ENCODE measurements at places on chromosomes 4 and X.

GRCh38 chr4:119040694-119041185 lies 94.9 kb upstream of the MYOZ2 start:
- DNase-seq = no peak

- no peak for DNase-seq
These were observed 39.5 kb upstream of the RASL11B start for GRCh38 chr4:52822583-52822971.

DNA sequence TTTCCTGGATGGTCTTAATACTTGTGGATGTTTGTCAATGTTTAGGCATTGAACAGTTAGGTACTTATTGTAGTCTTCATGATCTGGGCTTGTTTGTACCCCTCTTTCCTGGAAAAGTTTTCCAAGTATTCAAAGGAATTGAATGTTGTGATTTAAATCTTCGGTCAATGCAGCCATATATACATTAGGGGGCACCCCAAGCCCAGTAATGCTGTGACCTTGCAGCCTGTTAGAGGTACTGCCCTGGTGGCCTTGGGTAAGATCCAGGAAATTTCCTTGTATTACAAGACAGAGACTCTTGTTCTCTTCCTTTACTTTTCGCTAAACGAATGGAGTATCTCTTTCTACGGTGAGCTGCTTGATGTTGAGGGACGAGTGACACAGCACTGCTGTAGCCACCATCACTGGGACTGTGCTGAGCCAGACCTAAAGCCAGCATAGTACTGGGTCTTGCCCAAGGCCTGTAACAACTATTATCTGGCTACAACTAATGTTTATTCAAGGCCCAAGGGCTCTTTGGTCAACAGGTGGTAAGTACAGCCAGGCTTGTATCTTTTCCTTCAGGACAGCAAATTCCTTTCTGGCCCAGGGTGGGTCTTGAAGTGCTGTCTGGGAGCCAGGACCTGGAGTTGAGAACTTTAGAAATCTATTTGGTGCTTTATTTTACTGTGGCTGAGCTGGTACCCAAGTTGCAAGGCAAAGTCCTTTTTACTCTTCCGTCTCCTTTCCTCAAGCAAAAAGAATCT lies 118.3 kb upstream of the ATOH1 start:
- DNase-seq = no peak

- DNase-seq = no peak
These were observed 54.1 kb downstream of the SYTL5 start for GRCh38 chrX:38060331-38060878.

GRCh38 chr4:109611045-109611646 lies 51.1 kb downstream of the MCUB start:
- DNase-seq = no peak

GRCh38 chr4:8305851-8306471 lies 36.4 kb downstream of the HTRA3 start:
- DNase-seq = no peak

GRCh38 chr4:29536745-29537144 lies 1183.4 kb upstream of the PCDH7 start:
- DNase-seq = no peak

DNA sequence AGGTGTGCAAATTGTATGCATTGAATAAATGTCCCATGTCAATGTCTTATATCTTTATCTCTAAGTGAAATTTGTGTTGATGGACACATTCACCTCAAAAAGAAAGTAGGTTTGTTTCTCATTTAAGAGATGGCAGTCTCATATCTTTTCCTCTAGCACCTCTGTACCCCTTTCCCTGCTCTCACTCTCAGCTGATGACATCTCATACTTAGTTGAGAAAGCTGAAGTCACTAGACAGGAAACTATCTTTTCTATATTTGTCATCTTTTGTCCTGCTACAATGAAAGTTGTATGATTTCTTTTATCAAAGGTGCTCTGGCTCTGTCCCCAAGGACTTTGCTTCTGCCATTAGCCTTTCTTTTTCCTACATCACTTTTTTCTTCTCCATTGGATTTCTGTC lies 84.0 kb upstream of the GRPR start:
- DNase-seq = no peak

GRCh38 chrX:150897421-150898320 lies 797 bp downstream of the CD99L2 start:
- no peak for DNase-seq

- no peak for DNase-seq
These were observed 2.7 kb downstream of the TMEM255A start for GRCh38 chrX:120308558-120308957.

DNA sequence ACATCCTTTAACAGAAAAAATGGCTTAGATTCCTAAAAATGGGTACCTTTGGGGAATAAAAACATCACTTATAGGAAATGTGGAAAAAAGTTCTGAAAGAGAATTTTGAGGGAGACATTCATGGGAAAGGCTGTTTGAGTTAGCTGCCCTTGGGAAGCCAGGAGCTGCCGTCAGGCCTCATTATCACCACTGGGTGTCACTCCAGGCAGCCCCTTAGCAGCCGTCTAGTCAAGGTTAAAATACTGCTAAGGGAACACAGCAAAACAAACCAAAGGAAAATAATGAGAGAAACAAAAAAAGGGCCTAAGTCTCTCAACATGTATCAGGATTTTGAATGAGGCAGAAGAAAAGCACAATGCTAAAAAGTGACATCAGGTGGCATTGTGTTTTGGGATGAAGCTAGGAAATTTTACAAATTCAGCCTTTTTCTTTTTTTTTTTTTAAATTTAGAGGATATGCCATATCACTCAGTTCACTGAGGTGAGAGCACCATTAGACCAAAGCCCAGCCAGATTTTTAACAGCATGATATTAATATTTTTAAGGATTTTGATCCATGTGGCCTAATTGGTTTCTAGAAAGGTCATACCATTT lies 235.3 kb downstream of the GPAT3 start:
- no peak for DNase-seq

- no peak for DNase-seq
These were observed 169.2 kb upstream of the RBPJ start for GRCh38 chr4:26151615-26152014.

DNA sequence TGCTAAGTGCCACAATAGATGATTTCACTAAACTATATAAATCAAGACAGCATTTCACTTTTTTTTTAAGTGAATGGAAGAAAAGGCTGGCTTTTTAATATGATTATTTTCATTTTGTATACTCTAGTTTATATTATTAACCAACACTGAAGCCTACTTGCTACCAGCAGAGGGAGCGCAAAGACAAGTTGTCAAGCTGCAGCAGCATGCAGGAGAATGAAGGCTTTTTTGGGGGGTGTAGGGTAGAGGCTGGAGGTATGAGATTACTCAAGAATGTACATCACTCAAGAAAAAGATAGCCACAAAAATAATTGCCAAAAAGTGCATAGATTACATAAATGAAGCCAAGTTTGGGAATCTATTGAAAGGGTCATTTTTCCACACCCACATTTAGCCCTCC lies 519.5 kb downstream of the FGF13 start:
- no peak for DNase-seq

- DNase-seq = no peak
These were observed 94.5 kb upstream of the PRKX start for GRCh38 chrX:3807906-3808305.

- no peak for DNase-seq
These were observed 841.6 kb upstream of the AADAT start for GRCh38 chr4:170931321-170931720.

DNA sequence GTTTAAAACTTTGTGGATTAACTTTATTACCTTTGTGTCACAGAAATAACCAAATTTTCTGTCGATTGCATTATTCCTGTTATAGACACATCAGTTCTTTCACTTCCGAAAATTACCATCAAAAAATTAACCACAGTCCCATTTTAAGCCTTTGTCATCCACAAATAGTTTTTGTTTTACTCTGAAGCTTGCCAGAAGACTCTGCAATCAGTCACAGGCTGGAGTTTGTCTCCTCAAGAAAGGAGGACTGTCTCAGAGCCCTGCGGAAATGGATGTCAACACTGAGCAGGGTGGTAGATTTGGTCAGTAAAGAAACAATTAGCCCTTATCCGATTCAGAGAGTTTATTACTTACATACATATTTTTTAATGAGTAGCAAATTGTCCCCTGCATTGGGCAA lies 20.1 kb upstream of the TCEAL4 start:
- no peak for DNase-seq

GRCh38 chr4:108116423-108117168 lies 52.1 kb downstream of the LEF1 start:
- DNase-seq = no peak
